ELF-1 (cell line): ENCODE measurements at places on chromosomes 16 and 17.

DNA sequence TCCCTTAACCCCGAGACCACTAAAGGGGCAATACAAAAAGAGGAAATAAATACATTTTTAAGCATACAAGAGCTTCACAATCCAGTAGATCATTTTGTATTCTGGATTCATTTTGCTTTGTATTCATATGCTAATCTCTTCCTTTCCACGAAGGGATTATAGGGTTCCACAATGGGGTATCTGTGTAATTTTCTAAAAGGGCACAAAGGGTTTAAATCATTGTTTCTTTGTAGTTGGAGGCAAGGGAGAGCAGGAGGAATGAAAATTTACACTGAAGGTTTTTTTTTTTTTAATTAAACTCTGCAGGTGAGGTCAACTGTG is 592 bp upstream of the NUFIP2 start:
- no peak for DNase-seq

DNA sequence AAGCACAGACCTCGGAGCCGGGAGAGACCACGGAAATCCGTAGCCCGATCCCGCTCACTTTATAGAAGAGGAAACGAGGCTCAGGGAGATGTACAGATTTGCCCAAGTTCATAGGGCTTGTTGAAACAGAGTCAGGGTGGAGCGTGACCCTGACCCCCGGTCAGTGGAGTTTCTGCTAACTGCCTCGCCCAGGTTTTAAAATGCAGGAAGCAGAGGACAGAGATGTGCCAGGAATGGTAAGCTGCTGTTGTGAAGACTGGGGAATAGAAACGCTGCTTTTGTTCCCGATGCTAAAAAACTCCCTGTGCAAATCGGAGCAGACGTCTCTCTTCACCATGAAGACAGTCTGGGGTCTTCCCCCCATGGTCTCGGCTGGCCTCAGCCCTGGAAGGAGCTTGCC is 403.0 kb downstream of the SEC14L1 start:
- no peak for DNase-seq

- no peak for DNase-seq
Measured at GRCh38 chr17:1992541-1992940, 32.6 kb downstream of the RTN4RL1 start.

- no peak for DNase-seq
Measured at GRCh38 chr16:19835968-19836421, 48.7 kb downstream of the GPRC5B start.

GRCh38 chr17:983921-984320 is 4.3 kb upstream of the NXN start:
- no peak for DNase-seq

- DNase-seq = no peak
Measured at GRCh38 chr16:87953308-87954215, 2.3 kb downstream of the BANP start.

GRCh38 chr16:53730693-53731092 is 26.7 kb downstream of the FTO start:
- no peak for DNase-seq

DNA sequence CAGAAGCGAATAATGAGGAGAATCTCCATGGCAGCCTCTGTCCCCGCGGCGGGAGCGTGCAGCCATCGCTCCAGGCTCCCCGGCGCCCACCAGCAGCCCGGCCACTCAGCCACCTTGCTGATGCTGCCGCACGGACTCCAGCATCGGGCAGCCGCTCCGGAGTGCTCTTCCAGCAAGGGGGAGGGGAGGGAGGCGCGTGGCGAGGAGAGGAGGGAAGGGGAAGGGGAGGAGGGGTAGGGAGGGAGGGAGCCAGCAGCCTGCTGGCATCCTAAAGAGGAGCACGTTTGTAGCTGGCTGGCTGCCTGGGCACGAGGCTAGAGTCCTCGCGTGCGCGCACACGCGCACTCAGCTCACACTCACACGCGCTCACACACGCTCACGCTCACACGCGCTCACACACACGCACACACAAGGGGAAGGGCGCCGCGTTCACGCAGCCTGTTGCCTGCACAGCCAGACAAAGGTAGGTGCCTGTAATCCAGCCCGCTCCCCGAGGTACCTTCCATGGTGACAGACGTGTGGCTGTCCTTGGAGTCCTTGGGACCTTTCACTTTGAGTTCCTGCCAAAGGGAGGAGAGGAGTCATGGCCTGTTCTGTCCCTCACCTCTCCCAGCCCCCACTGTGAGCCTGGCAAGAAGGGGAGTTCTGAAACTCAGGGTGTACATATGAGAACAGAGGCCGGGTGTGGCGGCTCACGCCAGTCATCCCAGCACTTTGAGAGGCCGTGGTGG is 82.1 kb downstream of the TIMM22 start:
- no peak for DNase-seq

- DNase-seq = no peak
Measured at GRCh38 chr16:30349675-30350074, 5.4 kb downstream of the CD2BP2 start.

- DNase-seq = no peak
Measured at GRCh38 chr16:27421961-27422740, 20.2 kb downstream of the IL21R start.

GRCh38 chr16:52785653-52786052 is 238.7 kb upstream of the TOX3 start:
- no peak for DNase-seq

GRCh38 chr16:73231379-73231778 is 183.5 kb upstream of the ZFHX3 start:
- no peak for DNase-seq

GRCh38 chr17:44095647-44096496 is 25.3 kb downstream of the G6PC3 start:
- DNase-seq = peak; percentile 94

- no peak for DNase-seq
Measured at GRCh38 chr17:3956983-3957382, 7.3 kb downstream of the ATP2A3 start.

DNA sequence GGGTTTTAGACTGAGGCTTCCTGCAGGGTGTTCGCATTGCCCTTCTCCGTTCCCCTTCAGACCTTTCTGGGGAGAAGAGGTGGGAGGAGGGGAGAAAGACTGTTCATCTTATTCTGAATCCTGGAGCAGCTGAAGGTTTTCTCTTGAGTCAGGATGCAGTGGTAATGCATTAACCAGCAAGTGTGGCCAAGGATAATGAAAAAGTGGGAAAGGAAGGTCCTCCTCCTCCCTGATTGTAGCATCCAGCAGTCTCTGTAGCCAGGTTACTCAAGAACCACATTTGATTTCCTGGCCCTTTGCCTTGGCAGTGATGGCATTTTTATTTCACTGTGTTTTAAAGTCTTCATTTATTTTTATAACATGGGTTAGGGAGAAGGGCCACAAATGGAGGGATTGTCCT is 59.1 kb downstream of the CYLD start:
- no peak for DNase-seq

DNA sequence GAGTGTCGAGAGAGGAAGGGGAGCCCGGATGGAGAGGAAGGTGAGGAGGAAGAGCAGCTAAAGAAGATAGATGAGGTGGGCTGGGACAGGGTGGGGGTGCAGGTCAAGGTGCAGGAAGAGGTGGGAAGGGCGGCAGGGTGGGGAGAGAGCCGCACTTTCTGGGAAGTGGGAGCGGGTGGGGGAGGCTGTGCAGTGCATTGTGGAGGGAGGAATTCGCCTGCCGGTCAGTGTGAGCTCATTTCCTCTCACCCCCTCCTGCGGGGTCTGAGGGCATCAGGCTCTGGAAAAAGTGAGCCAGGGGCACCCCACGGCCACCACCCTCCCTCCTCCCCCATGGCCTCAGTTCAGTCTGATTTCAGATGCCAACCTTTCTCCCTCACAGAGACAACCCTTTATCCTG is 2.5 kb upstream of the ARHGAP23 start:
- no peak for DNase-seq

GRCh38 chr16:71414038-71414437 is 27.8 kb downstream of the TLE7 start:
- no peak for DNase-seq

GRCh38 chr16:20349615-20350014 is 2.9 kb downstream of the UMOD start:
- DNase-seq = no peak

DNA sequence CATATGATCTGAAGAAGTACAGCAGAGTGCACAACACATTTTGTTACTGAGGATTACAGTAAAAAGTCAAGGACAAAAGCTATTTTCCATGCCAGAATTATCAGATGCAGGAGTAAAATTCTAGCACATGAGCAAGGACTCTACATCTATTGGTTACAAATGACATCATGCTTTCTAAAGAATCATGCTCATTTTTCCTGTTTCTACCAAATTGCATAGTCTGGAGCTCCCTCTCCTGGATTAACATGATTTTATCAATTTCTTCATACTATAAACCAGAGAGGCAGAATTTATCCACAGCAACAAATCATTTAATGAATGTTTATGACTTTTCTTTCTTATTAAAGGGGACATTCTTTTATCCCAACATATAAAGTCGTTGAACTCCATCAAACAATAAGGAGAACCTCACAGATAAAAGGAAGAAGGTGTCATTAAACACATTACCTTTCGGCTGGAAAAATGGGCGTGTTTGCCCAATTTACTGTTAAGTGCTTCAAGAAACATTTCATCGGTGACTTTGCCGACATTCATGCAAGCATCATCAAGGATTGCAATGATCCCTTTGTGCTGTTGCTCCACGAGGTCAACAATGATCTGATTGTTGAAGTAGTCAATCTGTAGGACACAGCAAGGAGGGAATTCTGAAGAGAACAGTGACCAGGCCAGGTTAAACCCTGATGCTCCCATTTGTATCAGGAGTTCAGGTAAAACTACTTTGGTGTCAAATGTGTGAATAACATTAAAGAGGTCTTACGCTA is 121.7 kb downstream of the MYO1D start:
- DNase-seq = no peak

- DNase-seq = peak; percentile 25
Measured at GRCh38 chr17:35373534-35373983, at the start of gene SLFN11. SLFN11 (minus strand) TSS chr17:35373621; CDS start chr17:35363807, 9,814 bp downstream.

DNA sequence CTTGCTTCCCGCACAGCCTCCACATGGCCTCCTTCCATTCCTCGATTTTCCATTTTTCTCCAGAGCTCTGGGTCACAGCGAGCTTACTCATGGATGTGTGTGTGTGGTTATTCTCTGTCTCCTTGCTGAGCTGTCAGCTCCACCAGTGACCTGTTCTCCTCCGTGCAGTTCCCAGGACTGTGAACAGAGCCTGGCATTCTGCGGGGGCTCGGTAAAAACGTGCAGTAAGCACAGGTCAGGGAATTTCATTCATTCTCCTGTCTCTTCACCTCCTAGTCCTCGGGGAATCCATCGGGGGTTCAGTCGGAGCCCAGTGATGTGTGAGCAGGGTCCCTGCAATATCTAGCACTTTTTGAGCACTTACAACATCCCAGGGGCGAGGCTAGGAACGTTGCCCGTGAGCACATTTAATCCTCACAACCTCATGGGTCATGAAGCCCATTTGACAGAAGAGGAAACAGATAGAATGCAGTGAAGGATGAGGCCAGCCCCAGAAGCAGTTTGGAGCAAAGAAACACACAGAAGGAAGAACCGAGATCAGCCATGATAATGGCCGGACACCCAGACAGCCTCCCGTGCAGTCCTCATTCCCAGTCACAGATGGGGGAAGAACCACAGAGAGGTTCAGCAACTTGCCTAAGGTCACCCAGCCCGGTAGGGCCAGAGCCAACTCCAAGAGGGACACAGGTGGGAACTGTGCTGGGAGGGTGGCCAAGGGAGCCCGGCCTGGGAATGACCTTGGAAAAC is 183.2 kb upstream of the GSE1 start:
- no peak for DNase-seq

DNA sequence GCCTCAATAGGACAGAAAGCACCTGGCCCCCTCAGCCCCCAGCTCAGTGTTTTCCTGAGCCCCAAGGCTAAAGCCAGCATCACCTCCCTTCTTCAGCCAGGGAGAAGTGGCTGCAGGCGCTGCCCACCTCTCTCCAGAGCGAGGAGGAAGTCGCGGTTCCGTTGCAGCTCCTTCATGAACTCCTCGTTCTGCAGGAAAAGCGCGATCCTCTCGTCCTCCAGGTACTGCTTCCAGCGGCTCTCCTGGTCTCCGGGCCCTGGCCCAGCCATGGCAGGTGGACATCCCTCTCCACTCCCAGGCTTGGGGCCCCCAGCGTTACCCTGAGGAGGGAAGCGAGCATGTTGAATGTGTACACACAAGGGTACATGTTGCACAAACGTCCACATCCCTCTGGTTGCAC is 22.7 kb upstream of the MRPS23 start:
- no peak for DNase-seq

DNA sequence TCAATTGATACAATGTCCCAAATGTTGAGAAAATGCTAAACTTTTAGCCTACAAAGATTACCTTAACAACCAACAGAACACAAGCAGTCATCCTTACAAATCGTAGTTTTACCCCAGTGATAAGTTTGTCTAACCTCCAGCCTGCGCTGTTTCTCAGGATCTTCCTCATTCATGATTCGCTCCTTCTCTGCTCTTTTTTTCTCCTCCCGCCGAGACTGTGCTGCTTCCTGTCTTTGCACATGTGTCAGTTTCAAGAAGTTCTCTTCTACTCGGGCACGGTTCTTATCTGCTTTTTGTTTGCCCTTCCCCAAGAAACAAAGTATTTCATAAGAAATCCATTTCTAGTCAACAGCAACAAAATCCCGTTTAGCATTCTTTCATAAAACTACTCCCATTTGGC is 10.2 kb upstream of the STRADA start:
- no peak for DNase-seq

- DNase-seq = no peak
Measured at GRCh38 chr17:77442976-77443747, 302.4 kb downstream of the SEC14L1 start.

- no peak for DNase-seq
Measured at GRCh38 chr16:3223913-3224515, 10.9 kb downstream of the ZNF200 start.

- DNase-seq = peak; percentile 98
Measured at GRCh38 chr17:15999141-15999973, at the start of the genes TTC19 and ZSWIM7. TTC19 (plus strand) TSS chr17:15999824; CDS start chr17:15999849, 25 bp downstream. ZSWIM7 (minus strand) TSS chr17:15999704; CDS start chr17:15999594, 110 bp downstream.

- DNase-seq = no peak
Measured at GRCh38 chr17:9414471-9414870, 161.1 kb downstream of the STX8 start.

- DNase-seq = no peak
Measured at GRCh38 chr16:9462984-9463383, 371.5 kb downstream of the HAPSTR1 start.

DNA sequence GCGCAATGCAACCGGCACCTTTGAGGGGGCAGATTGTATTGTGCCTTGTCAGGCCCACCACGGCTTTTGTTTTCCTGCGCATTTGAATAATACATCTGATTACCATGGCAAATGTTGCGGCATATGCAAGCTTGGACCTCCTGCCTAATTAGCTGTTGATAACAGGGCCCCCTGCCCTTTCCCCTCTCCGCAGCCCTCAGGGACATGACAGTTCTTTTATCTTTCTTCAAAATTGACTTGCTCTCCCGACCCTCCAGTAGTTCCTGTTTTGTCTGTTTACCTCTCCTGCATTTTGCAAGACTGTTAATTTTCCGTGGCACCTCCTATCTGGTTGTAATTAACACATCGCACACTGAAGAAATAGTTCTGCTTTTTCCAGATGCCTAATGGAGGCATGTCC is 86.8 kb downstream of the RBFOX1 start:
- peak; percentile 47 for DNase-seq
